ENCODE measurements at places on chromosomes 6 and 20.

GRCh38 chr6:88712243-88712936 lies 251.0 kb downstream of the RNGTT start:
- no peak for DNase-seq

DNA sequence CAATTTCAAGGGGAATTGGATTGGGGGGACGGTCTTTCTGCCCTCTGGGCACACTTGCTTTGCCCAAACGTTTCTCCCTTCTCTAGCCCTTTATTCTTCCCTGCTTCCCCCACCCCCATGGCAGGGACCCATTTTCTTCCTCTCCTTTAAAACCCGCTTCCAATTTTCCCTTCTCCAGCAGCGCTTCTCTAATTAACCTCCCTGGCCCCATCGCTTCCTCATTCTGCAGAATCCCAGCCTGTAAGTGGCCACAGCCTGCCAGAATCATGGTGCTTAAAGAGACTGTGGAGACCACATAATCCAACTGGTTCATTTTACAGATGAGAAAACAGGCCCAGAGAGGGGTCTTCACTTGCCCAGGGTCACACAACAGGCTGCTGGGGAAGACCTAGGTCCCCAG lies 61.4 kb downstream of the CPNE5 start:
- no peak for DNase-seq

DNA sequence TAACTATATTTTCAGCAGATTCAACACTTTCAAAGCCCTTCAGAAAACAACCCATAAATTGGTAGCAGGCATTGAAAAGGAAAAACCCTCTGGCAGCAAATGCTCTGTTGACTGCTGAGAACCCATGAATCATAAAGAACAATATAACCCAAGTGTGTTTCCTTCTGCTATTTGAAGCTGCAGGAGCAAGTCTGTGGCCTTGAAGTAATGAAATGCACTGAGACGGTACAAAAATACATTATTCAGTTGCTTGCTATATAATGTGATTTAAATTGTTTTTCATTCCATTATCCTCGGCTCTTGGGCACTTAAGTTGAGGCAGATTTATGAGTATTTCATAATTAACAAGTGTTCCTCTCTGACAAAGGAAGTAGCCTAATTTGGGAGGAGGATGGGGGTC lies 40.6 kb upstream of the SAMD5 start:
- no peak for DNase-seq

DNA sequence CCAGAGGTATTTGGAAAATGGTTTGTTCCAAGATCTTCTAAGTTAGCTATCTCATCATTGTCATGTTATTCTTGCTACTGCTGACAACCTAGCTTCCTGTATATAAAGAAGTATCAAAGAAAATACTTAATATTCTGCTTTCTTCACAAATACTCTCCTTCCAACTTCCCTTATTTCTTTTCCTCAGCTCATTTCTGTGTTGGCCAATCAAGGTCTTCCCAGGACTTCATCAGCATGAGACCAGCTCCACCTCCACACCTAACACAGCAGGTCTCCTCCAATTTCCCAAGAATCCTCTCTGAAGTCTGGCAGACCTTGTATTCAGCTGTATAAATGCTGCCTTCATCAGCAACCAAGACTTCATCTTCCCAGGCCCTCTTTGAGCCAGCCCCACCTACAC lies 538.6 kb upstream of the JARID2 start:
- no peak for DNase-seq

GRCh38 chr6:131427434-131428058 lies 145.5 kb upstream of the ARG1 start:
- no peak for DNase-seq

- no peak for DNase-seq
Observed at GRCh38 chr20:20010639-20011500, 6.3 kb upstream of the NAA20 start.

DNA sequence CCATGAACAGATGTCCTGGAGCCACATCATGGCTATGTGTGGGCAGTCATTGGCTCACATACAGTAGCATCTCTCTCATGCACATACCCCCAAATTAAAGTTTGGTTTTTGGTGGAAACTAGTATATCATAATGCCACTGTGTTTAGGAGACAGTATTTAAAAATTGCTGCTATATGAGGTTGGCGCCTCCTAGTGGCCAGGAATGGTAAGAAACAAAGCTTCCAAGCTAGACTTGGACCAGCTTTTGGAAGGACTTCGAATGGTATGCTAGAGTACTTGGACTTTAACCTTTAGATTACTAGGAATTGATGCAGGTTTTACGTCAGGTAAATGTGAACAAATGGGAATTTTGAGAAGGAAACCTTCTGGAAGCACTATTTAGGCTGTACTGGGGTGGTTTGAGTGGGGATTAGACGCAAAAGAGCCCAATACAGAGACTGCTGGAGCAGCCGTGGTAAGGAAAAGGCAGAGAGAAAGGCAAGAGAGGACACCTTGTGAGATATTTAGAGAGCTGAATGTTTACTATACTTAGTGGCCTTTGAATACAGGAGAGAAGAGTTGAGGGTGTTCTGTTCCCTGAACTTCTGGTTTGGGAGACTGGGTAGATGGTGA lies 23.8 kb downstream of the PRSS35 start:
- DNase-seq: peak; percentile 72

GRCh38 chr20:62069741-62070216 lies 4.1 kb upstream of the TAF4 start:
- no peak for DNase-seq

All from ecto neural progenitor cell (in vitro differentiated cells).